ENCODE measurements at places on chromosomes 7 and 10. TPM values are rescaled to one million over a fixed set of nuclear protein-coding genes. Genes with fewer than 3 reads are reported as not detected.

DNA sequence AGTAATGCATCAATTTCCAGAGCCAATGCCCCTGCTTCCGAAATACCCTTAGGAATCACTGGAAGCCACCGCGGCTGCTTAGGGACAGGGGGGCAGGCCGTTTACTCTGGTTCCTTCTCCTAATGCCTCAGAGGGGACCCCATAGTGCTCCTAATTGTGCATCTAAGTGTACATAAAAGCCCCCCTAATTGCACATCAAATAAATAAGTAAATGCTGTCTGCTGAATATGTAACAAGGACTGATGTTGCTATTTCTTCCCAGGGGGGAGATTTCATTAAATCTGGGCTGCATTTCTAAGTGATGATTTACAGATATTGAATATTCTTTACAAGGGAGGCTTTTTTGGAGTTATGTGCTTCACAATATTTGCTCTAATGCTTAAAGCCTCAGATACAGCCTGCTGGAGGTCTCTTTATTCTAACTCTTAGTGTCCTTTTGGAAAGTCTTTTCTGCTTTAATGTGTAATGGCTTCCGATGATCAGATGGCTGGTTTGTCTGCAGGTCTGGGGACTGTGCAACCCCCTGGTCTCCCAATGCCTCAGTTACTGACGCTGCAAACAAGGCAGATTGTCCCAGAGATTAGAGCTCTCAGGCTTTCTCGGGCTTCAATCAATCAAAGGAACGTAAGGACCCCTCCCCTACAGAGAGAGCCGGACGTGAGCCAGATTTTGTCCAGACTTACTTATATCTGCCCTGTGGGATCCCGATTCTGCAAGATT, 143.0 kb downstream of the PRPF18 start:
- DNase-seq: no peak

Gene AGAP5
- 6.9 TPM for total RNA-seq

GRCh38 chr7:33829536-33829935, 75.8 kb upstream of the BMPER start:
- DNase-seq: no peak

DNA sequence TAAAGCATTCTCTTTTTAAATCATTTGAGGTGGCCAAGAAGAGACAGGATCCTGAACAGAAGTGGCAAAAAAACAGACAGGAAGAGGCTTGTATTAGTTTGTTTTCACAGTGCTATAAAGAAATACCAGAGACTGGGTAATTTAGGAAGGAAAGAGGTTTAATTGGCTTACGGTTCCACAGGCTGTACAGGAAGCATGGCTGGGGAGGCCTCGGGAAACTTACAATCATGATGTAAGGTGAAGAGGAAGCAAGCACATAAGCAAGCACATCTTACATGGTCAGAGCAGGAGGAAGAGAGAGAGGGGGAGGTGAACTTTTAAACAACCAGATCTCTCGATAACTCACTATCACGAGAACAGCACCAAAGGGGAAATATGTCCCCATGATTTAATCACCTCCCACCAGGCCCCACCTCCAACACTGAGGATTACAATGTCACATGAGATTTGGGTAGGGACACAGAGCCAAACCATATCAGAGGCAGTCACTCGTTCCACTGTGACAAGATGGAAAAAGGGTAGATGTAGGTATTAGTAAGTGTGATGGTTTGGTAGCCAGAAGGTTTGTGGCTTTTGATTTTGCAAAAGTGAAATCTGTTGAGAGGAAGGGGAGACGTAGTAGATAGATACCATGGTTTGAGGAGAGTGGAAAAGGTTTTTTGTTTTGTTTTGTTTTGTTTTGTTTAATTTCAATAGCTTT, 5.1 kb downstream of the MSRB2 start:
- no peak for DNase-seq

DNA sequence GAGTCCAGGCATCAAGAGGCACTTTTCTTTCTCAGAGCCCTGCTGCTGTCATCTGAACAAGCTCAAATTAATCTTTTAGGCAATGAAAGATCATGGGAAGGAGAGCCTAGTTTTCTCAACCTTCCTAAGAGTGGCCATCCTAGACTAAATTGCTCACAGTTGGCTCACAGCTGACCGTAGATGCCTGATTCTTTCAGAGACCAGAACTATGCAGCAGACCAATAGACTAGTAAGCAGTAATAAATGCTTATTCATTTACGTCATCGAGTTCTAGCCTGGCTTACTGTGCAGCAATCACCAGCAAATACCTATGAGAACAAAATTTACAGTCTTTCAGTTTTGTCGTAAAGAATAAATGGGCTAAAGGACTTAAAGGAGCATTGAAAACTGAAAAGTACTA, 602.9 kb upstream of the GHITM start:
- no peak for DNase-seq

DNA sequence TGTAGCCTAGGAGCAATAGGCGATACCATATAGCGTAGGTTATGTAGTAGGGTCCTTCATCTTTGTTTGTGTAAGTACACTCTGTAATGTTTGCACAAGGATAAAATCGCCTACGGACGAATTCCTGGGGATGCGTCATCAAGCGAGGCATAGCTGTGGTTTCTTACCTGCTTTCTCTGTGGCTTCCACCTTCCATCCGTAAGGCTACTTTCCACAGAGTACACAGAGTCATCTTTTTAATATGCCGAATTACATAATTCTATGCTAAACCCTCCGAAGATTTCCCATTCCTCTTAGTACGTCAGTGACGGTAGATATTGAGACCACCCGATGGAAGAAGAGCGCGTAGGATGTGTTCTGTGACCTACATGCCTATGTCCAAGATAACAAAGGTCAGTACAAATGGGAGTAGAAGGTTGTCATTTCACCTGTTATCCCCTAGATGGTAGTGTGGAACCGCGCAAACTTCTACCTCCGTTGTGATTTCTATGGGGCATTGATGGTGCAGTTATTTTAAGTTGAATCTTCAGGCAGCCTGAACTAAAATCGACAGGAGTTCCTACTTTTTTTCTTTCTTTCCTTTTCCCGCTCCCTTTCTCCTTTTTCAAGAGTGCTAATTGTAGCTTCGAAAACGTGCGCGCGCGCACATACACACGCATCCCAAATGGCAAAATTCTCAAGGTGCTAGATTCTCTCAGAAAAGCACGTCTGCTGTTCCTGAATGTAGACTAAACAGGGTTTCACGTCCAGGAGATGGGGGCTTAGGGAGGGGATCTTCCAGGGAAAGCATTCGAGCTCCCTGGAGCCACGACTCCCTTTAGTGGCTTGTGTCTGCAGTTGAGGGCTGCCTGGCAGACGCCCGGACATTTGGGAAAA, 111.7 kb upstream of the MBL2 start:
- peak; percentile 67 for DNase-seq

DNA sequence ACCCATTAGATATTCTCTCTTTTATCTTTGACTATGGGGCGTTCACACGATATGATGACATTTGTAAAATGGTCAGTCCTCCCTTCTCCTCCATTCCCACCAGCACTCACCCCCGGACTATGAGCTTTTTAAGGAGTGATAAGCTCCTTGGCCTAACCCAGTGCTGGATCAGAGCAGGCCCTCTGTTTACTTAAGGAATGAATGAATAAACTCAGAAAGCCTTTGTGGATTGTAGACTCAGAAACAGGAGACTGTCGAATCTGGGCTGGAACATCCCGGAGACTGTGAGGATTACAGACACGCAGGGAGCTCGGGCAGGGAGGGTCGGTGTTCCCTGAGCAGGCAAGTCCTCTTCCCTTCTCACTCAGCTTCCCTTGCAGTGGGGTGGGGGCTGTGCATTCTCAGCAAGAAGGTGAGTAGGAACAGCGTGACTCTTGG, 6.8 kb upstream of the ZCCHC24 start:
- no peak for DNase-seq

- DNase-seq: peak; percentile 84
Observed at GRCh38 chr7:134368851-134369544, 52.3 kb upstream of the SLC35B4 start.

- DNase-seq: no peak
Observed at GRCh38 chr7:98205162-98205845, 5.9 kb upstream of the BHLHA15 start.

DNA sequence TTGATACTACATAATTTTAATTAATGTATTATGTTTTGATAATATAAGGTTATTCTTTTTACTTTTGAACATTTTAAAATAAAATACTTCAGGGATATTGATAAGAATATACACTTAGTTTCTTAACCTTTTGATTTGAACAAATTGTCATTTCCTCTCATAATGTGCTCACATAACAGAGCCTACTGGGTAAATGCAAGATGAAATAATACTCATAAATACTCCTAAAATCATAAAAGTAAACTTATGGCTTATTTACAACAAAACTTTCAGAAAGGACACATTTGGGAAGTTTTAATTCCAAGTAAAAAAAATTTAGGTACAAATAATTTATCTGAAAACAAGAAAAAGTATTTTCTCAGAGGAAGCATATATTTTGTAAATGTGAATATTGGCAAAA, 101.6 kb upstream of the ABCB5 start:
- no peak for DNase-seq

GRCh38 chr10:30384701-30385201, 35.7 kb upstream of the MTPAP start:
- no peak for DNase-seq

Gene ATOH7
- not detected for total RNA-seq

GRCh38 chr10:29811751-29812427, 177.1 kb upstream of the SVIL start:
- peak; percentile 81 for DNase-seq

Gene NKX1-2
- not detected for total RNA-seq

- no peak for DNase-seq
Observed at GRCh38 chr7:138945821-138946220, 35.4 kb downstream of the KIAA1549 start.

DNA sequence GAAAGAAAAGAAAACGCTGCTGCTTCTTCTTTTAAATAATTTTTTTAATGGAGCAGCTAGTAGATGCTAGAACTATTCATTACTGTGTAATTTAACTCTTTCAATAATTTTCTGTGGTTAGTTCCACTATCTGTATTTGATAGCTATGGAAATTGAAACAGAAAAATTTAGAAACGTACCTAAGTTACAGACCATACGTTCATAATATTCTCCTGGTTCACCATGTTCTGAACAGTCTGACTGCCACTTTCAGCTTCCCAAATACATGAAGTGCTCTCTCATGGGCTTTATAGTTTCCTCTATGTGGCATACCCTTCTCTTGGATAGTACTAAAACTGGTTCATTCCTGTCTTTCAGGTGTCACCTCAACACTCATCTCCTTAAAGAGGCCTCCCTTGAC, 508.0 kb downstream of the MDFIC start:
- no peak for DNase-seq

All from endothelial cell of umbilical vein (primary cell).